Fibroblast of villous mesenchyme (primary cell): ENCODE measurements at places on chromosomes 12 and 14. TPM values are rescaled to one million over a fixed set of nuclear protein-coding genes. Genes with fewer than 3 reads are reported as not detected.

Gene STAC3
- total RNA-seq, result 0.32 and 1.3 TPM in 2 replicates

Gene KCNK10
- not detected in 2 replicates for total RNA-seq

Gene SOX5
- total RNA-seq, result 13.8 and 16.8 TPM in 2 replicates

Gene LRRK2
- total RNA-seq, result 1.3 and 1.6 TPM in 2 replicates

Gene RIMBP2
- total RNA-seq, result not detected in 2 replicates

Gene SIVA1
- 67.8 and 73.8 TPM in 2 replicates for total RNA-seq

Gene C12orf54
- total RNA-seq, result not detected in 2 replicates
